ENCODE measurements at places on chromosomes 4 and X.

DNA sequence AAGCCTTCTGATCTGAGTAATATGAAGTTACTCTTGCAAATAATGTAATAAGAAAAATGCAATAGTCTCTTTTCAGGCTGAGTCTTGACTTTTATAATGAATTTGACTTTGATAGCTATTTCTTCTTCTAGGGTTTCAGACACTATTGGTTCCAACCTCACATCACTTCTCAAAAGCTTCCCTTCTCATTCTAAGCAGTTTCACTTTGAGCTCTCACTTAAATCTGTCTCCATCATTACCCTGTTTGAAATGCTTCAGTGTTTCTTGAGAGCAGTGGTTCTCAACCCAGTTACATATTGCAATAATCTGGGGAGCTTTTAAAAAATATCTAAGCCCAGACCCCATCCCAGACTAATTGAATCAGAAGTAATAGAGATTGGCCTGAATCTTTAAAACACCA, 40.5 kb upstream of the BMP2K start:
- no peak for DNase-seq

- no peak for DNase-seq
Measured at GRCh38 chr4:156374069-156374468, 420.4 kb upstream of the CTSO start.

GRCh38 chrX:134484039-134484438, 24.1 kb downstream of the HPRT1 start:
- peak; percentile 37 for DNase-seq

DNA sequence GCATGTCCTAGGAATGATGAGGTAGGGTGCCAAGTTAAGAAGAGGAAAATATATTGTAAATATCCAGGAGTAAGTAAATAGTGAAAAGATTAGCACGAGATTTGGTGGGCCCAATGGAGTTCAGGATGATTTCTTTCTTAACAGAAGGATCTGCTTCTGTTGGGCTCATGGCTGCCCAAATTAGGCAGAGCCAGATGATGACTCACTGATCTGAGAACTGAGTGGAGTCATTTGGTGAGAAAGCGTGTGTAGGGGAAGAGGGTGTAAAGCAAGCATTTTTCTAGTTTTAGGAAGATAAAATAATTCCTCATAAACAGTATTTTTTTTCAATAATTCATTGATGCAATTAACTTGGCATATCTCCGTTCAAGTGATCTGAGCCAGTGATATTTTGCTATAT, 1.6 kb downstream of the TBX22 start:
- no peak for DNase-seq

DNA sequence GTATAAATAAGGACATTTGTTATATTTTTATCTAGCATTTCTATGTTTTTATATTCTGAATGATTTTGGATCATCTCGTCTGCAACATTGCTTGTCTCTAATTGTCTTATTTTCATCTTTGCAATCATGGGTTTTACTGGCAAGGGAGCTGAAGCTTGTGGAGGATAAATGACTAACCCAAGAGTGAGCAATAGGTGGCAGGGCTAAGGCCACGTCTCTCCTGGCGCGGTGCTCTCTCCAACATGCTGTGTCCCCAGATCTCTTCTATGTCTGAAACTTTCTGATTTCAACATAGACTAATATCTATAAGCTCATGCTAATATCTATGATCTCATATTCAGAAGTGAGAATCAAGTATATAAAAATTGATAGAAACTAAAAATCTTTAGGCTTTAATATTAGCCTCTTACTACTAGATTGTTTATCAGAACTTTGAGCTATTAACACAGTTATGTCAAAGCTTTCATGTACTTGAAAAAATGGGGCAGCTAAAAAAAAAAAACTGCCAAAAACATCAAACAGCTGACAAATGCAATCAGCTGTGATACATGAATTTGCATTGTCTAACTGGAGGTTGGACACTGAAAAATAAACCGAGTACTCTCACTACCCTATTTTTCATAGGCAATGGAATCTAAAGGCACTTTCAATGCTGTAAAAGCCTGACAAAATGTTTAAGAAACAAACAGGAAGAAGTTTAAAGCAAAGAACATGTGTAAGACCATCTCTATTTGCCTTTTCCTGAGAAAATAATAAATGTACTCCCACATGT, 169.2 kb downstream of the TMA16 start:
- no peak for DNase-seq

DNA sequence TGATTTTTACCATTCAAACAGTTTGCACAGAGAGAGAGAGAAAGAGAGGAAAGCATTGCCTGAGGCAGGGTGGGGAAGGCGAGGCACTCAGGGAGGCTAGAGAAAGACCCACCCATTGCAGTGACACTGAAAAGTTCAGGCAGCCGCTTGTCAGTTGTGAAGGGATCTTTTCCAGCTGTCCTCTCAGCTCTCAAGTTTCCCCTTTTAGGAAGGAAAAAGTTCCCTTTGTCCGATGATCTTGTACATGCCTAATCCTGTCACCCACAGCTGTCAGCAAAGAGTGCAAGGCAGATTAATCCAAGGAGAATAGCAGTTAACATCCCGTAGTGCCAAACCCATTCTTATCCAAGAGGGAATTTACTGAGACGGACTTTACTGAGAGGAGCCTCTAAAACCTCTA, 255.0 kb downstream of the MAGEB5 start:
- DNase-seq = no peak

DNA sequence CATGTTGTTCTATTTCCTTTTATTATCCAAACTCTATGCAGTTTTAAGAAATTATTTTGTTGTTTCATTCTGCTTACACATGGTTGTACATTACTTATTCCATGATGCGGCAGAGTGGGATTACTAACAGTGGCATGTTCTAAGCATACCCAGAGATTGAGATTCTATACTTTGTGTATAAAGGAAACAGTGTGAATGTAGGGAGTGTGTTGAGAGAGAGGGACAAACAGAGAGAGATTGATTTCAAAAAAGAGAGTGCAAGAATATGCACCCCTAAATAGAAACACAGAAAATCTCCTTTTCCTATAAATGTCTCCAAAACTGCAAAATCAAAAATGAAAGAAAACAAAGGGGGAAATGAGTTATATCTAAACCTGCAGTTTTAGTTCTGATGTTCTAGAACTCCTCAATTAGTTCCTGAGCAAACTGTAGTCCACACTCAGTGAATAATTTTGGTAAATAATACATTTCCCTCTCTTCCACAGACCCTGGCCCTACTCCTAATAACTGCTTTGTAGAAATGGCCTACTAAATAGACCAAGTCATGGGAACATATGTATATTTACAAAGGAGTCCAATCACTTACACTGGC, 31.0 kb downstream of the SLC9B1 start:
- DNase-seq = no peak

DNA sequence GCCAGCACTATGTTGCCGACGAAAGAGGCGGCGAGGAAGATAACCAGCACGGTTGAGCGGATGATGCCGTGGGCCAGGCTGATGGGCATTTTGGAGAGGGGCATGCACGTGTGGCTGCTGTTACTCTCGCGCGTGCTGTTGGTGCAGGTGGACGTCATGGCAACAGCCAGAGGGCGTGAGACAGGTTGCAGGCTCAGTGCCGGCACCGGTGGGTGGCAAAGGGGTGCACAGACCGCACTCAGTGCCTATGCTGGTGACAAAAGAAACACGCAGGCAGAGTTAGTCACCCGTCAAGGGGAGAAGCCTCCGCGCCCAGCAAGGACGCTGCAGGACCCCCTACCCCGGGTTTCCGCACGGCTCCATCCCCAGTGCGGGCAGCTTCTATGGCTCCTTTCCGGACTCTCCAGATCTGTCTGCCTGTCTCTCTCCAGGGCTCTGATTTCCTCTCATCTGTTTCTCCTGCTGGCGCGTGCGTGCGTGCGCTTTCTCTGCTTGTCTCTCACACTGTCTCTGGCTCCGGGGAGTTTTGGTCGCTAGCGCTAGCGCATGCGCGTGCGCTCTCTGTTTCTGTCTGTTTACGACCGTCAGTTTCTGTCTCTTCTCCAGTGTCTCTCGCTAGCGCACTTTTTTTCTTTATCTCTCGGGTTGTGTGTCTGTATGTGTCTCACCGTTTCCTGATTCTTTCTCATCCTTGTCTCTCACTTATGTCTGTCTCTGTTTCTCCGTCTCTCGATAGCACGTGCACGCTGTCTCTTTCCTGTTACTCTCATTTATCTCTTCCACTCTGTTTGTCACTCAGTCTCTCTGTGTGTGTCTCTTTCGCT, 2.1 kb downstream of the GPR101 start:
- no peak for DNase-seq

DNA sequence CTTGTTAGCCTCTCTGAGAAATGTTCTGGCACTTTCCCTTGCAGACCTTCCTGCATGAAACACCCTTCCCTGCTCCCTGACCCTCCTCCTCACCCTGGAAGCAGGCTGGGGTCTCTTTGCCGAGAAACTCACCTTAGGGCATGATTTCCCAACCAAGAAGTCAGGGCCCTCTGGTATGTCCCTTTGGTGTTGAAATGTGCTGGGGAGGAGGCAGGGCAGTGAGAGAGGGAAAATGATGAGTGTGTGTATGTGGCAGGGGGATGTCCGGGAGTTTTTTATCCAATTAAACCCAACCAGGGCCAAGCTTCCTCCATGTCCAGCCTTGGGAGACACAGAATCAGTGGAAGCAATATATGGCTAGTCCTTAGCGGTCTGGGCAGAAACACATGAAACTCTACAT, 5.1 kb downstream of the ELF4 start:
- DNase-seq = no peak

GRCh38 chr4:74770226-74770910, 24.0 kb downstream of the BTC start:
- DNase-seq = no peak

DNA sequence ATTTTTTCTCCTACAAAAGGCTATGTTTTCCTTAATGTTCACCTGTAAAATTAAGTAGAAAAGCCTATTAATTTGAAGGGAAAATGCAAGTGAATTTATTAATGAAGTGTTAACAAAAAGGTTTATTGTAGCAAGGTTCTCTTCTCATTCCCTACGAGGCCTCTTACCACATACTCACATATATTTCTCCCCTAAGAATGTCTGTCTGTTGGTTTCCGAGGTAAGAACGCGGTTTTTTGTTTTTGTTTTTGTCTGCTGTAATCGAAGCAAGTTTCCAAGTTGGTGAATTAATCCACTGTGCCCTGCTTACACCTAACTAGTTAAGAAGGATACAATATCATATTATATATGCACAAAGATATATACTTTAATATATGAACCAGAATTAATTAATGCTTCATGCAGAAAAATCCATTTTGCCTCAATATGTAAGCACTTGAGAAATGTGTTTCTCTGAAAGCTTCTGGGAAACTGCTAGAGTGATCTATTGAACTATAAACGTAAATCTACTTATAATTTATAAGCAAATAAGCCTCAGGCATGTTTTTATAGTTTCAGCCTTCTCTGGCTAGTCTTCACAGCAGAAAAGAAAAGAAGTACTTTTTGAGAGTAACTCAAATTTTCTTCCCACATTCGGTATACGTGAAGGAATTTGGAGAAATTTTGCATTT, 120.8 kb downstream of the EGF start:
- no peak for DNase-seq

GRCh38 chrX:48998391-48998790, 3.7 kb downstream of the GRIPAP1 start:
- DNase-seq = no peak

- no peak for DNase-seq
Measured at GRCh38 chrX:38055170-38055847, 49.0 kb downstream of the SYTL5 start.

DNA sequence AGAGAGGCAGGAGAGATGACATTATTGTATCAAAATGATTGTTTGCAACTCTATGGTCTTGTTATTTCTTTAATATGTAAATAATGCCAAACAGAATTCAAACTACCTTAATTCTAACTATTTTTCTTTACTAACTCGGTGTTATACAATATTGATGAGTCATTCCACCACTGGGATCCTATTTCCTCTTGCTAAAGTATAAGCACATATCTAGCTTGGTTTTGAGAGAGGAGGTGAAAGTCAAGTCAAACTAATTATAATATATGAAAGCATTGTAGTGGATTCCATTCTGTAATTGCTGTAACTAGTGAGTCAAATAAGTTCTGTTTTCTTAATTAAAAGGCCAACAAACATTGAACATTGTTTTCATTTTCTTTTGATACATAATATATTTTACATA, 837.6 kb downstream of the PDHA2 start:
- peak; percentile 3 for DNase-seq

DNA sequence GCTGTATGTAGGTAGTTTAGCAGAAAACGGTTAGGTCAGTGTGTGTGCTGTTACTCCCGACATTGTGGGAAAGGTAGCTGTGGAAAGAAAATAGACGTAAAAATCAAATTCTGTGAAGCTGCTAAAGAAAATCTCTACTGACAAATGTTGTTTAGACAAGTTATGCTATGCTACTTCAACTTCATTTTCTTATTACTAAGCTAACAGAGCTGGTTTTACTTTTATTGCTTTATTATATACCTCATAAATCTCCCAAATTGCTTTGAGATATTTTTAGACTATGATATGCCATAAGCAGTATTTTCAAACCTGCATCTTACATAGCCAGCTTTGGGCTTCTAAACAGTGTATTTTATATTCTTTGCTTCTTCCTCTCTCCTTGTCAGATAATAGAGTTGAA, 108.2 kb upstream of the PACRGL start:
- no peak for DNase-seq

- no peak for DNase-seq
Measured at GRCh38 chrX:30568136-30568535, 9.4 kb downstream of the TASL start.

DNA sequence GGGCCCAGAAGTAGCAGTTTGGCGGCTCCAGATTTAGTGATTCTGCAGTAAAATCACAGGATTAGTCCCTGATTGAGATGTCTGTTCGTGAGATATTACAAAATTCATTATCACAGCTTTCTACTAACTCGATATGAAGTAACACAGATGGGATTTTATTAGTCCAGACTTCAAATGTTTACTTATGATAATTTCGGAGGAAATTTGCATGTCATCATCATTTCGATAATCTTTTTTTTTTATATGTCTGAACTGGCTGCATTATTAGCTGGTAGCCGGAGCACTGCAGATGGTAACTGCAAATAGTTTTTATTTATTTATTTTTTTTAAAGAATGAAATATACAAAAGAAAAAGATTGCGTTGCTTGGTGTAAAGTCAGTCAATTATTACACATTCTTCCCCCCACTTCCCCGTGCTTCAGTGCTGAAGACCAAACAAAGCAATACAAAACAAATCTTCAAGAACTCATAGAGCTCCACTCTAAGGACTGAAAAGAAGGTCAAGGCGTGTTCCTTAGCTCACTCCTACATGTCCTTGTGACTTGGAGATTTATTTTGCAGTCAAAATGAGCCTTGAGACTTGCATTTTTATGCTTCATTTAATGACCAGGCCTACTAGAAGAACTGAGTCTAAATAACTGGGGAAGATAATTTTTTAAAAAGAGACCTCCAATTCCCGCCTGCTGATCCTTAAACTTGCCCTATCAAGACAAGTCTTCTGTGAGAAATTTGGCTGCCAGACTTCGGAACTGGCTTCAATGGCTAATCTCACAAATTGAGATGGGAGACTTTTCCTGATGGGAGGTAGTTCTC, 11.7 kb upstream of the PITX2 start:
- no peak for DNase-seq
